ENCODE measurements at places on chromosomes 7 and 10. TPM values are rescaled to one million over a fixed set of nuclear protein-coding genes. Genes with fewer than 3 reads are reported as not detected.

The CPED1 gene
- 1.1 TPM for total RNA-seq

The MOGAT3 gene
- not detected for total RNA-seq

The ACTR3C gene
- total RNA-seq = 7.6 TPM

The PNLIPRP2 gene
- total RNA-seq = not detected

The HYAL4 gene
- not detected for total RNA-seq

The FAM25G gene
- not detected for total RNA-seq

The LRMDA gene
- total RNA-seq = 26.6 TPM

The SLC13A1 gene
- total RNA-seq = not detected

The GCK gene
- total RNA-seq = not detected

Data from melanocyte of skin (primary cell).